CD8-positive, alpha-beta T cell (primary cell): ENCODE measurements at places on chromosomes 6 and 20.

DNA sequence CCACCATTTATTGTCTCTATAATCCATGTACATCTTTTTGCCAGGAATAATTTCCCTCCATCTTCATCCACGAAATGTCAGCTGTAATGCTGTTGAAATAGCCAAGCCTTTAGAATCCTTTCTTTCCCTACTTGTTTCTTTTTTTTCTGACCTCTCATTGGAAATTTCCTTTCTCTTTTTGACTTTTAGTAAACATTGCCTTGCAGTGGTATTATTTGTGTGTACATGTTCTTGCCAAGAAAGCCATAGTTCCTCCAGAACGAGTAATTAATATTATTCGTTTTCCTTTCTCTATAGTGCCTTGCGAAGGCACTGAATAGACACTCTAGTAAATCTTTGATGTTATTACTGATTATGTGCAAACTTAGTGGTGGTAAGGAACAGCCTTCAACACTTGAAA is 282.2 kb downstream of the GJA1 start:
- no peak for DNase-seq

- no peak for DNase-seq
Observed at GRCh38 chr20:62427172-62428001, at the start of gene RBBP8NL. Gene RBBP8NL (minus strand): TSS chr20:62427539. CDS start chr20:62419647, 7,892 bp downstream.

GRCh38 chr6:87277123-87277522 is 45.3 kb upstream of the SMIM8 start:
- no peak for DNase-seq

GRCh38 chr6:107246972-107247615 is 131.8 kb upstream of the BEND3 start:
- DNase-seq: no peak

DNA sequence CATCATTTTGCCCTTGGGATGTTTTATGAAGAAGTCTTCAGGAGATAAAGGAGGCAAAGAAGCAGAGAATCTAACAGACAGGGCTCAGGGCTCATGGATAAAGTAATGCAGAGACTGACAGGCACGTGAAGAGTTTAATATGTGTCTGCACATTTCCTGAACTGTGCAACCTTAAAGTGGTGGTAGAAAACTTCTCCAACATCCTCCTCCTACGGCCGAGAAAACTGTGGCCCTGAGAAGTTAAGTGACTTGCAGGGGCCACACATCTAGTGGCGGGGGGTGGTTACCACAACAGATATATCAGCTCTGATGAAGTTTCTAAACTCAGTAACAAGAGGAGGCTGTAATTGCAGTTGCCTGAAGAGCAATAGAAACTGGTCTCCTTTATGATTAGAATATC is 61.0 kb downstream of the SOBP start:
- no peak for DNase-seq

DNA sequence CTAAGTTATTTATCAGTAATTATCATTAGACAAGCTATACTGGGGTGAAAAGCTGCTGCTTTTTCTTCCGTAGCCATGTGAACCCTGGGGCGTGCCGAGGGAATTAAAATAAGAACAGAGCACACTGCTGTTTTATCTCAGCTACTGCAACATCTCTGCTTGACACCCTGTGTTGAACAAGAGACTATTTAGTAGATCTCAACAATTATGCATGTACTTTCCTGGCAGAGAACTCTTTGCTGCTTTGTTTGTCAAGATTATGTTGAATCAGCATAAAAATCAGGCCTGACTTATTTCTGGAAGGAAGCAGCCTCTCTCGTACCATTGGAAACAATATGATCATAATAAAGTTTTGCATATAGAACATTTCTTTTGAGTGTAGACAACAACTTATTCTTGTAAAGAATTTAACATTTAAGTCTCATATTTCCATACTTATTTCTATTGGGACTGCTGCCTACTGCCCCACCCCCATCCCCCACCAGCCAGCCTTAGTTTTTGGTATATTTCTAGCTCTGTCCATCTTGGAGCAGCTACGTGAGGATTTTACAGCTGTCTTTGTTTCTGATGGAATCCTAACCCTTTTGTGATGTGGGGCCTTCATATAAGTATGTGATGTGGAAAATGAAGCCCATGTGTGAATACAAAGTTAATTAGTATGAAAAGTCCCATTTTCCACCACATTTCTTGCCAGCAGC is 1011.4 kb downstream of the KIF16B start:
- DNase-seq: no peak
